ENCODE measurements at places on chromosomes 5 and 9. TPM values are rescaled to one million over a fixed set of nuclear protein-coding genes. Genes with fewer than 3 reads are reported as not detected.

Gene IFNA16
- not detected for polyA plus RNA-seq

DNA sequence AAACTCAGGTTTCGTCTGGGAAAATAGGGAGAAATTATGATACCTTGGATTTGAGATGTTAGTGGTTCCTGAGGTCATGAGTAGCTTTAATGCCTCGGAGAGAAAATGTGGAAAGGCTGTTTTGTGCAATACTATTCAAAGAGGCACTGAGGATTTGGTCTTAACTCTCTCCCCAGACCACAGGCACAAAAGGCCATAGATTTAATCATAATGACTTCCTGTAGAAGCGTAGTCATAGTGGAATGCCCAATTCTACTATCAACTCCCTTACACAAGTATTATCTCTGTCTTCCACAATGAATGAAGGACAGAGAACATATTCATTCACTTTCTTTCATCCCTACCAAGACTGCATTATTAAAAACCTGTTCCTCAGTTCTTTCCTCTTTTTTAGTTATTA is 153.0 kb upstream of the FTMT start:
- DNase-seq, result no peak

GRCh38 chr9:90926936-90927335 is 125.3 kb downstream of the SYK start:
- no peak for DNase-seq

GRCh38 chr5:6450319-6450833 is 1.7 kb downstream of the UBE2QL1 start:
- DNase-seq, result no peak

Gene FBXO10
- polyA plus RNA-seq, result 14.1 TPM

GRCh38 chr9:115276621-115277020 is 158.7 kb upstream of the TNC start:
- DNase-seq, result no peak

Gene GNAQ
- polyA plus RNA-seq, result 61.6 TPM

Gene DYNC2I2
- 84.6 TPM for polyA plus RNA-seq

Gene BAAT
- polyA plus RNA-seq, result 0.33 TPM

- no peak for DNase-seq
Measured at GRCh38 chr9:91119679-91120078, 242.0 kb downstream of the AUH start.

Data from left renal pelvis (tissue), 4 donors.